Activated T-helper 9 cell treated with anti-CD3 and anti-CD28 coated beads, Interleukin-2, amount 50 U/mL, for 16 hours (primary cell): ENCODE measurements at places on chromosomes 2 and 18.

DNA sequence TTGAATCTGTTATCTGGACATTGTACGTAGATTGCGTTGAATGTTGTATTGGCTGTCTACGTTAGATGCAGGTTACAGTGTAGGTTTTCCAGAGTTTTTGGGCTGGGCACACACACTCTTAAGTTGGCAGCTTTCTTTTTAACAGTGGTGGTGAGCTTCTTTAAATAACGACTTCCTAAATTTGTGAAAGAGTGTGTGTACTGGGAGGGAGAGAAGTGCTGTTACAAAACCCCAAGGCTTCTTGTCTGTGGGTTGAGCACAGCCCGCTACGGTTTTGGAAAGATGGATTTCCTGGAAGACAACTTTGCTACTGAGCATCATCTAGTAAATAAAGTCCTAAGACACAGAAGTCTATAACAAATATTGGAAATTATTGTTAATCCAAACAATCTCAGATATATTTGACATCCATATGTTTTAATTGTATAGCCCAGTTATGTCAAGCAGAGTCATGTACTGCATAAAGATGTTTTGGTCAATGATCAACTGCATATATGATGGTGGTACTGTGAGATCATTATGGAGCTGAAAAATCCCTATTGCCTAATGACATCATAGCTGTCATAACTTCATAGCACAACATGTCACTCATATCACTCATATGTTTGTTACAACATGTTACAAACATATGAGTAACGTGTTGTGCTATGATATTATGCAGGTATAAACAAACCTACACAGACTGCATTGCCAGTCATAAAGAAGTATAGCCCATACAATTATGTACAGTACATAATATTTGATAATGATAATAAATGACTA is 7.9 kb upstream of the THUMPD2 start:
- no peak for DNase-seq

GRCh38 chr18:24885276-24885675 is 424.8 kb downstream of the HRH4 start:
- no peak for DNase-seq

- no peak for DNase-seq
Measured at GRCh38 chr18:44508474-44508873, 172.2 kb upstream of the SETBP1 start.

DNA sequence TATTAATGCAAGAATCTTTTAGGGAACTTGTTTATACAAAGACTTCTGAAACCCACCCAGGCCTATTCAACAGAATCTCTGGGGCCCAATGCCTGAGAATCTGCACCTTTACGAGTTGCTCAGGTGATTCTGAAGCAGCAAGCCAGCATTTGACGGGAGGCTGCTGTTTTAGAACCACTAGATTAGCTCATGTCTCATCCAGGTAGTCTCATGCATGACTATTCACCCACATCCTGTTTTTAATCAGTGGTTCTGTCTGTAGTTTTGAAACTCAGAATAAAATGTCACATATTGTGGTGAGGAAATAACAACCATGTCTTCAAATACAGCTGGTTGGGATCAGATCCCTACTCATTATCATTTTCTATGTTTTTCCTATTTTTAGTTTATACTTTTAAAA is 39.5 kb downstream of the CYTIP start:
- DNase-seq, result peak; percentile 42

- no peak for DNase-seq
Measured at GRCh38 chr2:240179186-240179815, 38.8 kb upstream of the OTOS start.

DNA sequence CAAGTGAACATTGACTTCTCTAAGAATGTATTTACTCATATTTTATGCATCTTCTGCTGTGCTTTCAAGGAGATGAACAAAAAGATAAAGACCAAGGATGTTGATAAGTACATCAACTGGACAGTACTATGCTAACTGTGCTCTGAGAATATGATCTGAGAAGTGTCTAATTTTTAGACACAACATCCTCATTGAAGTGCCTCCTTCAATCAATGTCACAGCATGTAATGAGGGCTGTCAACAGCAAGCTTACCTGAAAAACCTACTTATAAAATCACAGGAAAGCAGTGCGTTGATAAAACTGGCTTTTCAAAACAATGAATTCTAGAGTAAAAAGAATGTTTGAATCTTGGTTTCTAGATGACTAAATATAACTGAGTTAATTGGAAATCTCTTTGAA is 452.9 kb upstream of the DSEL start:
- DNase-seq, result no peak

DNA sequence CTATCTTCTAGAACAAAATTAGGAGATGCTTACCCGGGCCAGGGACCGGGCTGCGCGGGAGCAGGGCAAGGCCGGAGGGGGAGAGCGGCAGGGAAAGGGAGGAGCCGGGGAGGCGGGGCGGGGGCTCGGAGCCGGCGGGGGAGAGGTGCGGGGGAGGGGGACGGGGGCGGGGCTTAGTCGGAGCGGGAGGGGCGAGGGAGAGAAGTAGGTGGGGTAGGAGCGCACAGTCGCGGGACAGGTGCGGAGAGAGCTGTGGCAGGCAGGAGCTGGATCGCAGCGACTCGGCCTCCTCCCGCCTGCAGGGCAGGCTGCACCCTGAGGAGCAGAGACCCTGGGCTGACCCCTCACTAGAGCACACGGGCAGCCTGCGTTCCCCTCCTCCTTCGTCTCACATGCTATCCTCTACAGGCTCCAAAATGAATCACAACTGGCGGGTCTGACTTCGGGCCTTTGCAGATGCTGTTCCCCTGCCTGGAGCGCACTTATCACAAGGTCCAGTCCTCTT is 290.3 kb downstream of the CELF4 start:
- no peak for DNase-seq

DNA sequence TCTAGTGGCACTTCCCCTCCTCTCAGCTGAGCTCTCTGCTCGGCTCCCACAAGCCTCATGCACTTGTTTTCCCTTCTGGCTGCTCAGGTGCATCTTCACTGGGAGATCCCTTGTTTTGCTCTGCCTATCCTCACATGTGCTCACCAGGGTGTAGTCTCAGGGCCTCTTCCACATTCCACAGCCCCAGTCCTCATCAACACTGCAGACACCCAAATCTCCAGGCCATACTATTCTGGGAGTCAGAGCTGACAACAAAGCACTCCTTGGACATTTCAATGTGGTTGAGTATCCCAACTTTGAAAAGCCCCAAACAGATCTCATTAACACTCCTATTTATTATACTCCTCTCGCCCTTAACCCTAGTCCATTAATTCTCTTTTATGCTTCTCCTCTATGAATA is 71.3 kb downstream of the CCDC93 start:
- no peak for DNase-seq

GRCh38 chr2:200130762-200131166 is 175.4 kb downstream of the MAIP1 start:
- DNase-seq, result no peak

- DNase-seq, result peak; percentile 46
Measured at GRCh38 chr2:15177103-15177502, 384.0 kb downstream of the NBAS start.

- no peak for DNase-seq
Measured at GRCh38 chr2:214896274-214896673, 86.8 kb upstream of the BARD1 start.

DNA sequence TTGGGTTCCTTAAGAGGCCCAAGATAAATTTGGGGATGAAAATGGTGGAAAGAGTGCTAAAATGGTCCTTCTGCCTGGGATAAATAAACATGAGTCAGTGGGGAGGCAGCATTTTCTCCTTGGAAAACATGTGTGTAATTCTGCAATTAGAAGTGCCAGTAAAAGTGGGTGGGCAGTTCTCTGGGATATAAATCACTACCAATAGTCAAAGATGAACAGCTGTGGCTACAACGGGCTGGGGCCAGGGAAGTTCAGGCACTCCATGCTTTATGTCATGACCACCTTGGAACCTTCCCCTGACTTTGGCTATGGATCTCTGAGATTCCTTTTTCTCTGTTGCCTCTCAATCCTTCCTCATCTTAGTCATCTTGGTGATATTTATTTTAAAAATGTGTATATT is 56.5 kb upstream of the CYRIA start:
- no peak for DNase-seq

DNA sequence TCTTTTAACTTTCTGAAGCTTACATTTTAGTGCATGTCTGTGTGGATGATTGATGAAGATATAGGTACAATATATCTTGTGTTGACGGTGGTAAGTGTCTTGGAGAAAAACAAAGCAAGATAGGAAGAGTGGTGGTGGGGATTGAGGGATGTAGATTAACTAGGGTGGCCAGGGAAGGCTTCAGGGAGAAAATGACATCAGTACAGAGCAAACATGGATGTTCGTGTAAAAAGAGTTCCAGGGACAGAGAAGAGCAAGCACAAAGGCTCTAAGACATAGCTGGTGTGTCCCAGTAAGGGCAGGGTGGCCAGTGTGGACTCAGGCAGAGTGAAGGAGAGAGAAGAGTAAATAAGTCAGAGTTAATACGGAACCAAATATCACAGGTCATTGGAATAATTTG is 2.7 kb upstream of the CERS6 start:
- DNase-seq, result no peak

GRCh38 chr18:13987956-13988355 is 72.6 kb upstream of the MC2R start:
- no peak for DNase-seq

DNA sequence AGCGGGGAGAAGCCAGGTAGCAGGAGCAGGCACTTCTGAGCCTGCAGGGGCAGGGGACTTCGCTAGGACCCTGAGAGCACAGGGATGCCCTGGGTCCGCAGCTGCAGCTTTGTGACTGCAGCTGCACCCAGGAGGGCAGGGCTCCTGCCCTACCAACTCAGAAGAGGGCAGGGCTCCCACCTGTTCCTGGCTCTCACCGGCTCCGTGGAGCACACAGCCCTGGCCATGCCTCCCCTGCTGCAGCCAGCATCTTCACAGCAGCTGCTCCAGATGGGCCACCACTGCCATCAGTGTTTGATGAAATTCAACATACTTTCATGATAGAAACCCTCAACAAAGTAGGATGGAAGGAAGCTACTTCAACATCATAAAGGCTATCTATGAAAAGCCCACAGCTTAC is 92.7 kb downstream of the FAM210A start:
- DNase-seq, result no peak

- no peak for DNase-seq
Measured at GRCh38 chr2:84776011-84776410, 104.9 kb downstream of the TRABD2A start.

DNA sequence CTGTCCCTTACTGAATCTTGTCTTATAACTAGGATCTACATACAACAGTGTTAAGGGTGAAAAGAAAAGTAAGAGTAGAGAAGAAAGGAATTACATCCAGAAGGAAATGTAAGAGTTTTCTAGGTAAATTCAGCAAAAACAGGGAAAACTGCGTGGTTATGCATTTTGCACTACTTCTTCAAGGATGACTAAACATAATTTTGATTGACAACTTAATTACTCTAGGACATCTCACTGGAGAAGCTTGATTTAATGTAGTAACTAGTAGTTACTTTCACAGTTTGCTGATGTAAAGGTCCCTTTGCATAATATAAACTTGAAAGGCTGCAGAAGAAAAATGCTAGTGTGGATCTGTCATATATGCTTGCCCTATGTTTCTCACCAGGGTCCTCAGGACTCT is 213.4 kb upstream of the CYP26B1 start:
- DNase-seq, result no peak

GRCh38 chr18:45806226-45806625 is 19.2 kb upstream of the SIGLEC15 start:
- no peak for DNase-seq

GRCh38 chr2:237686659-237687136 is 59.3 kb downstream of the LRRFIP1 start:
- no peak for DNase-seq

DNA sequence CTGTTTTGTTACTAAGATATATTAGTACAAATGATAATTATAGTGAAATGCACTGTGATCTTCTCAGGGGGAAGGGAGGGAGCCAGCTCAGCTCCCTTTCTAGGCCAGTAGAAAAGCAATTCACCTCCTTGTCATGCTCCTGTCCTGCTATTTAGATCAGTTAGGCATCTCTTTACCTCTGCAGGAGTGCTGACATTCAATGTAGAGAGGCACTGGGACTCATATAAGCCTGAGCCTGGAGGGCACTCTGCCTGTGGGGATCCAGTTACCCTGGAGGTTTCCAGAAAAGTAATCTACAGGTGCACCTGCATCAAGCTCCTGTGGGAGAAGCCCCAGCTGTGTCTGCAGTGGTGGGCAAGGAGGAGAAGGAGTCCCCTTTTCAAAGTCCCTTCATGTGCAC is 277.0 kb downstream of the CPS1 start:
- no peak for DNase-seq

DNA sequence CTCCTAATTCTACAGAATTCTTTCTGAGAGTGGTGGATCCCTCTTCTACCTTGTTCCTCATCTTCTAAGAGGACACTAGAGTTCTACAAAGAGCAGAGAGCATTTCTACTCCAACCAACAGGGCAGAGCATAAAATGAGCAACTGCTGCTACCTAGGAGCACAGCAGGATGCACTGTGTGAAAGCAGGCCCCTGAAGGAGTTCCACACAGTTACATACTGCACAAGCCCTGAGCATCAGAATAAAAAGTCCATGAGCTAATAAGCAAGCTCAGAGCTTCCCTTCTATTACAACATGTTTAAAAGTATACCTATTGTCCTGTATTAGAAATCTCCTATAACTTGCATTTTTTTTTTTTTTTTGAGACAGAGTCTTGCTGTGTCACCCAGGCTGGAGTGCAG is 8.4 kb downstream of the FHL2 start:
- DNase-seq, result no peak

- no peak for DNase-seq
Measured at GRCh38 chr18:49142216-49142615, 191.5 kb upstream of the SMAD7 start.

- no peak for DNase-seq
Measured at GRCh38 chr2:37167636-37168180, 10.9 kb upstream of the EIF2AK2 start.

DNA sequence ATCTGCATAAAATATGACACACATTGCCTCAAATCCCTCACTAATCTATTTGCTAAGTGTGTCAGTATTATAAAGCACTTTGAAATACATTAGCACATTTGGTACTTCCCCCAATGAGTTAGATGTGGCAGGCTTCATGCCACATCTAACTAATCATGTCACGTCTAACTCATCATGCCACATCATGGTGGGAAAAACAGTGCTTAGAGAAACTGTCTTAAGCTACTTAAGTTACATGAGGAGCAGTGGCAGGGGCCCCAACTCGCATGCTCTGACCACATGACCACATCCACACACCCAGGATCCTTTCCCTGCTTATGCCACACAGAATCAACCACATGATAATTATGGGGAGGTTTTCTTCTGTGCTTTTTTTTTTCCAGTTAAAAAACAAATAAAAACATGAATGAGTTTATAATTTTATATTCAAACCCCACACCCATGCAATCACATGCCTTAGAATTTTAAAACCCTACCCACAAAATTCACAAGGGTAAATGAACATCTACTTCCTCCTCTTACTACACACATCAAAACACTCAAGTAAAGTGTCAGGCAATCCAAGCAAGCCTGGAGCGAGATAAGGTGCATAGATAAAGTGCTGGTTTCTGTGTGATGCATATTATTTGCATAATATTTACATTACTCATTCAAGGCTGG is 1.6 kb downstream of the ABCA12 start:
- DNase-seq, result no peak

- DNase-seq, result no peak
Measured at GRCh38 chr2:164933671-164934189, 21.6 kb downstream of the SLC38A11 start.

- no peak for DNase-seq
Measured at GRCh38 chr2:168667156-168667555, 135.3 kb upstream of the NOSTRIN start.

- DNase-seq, result no peak
Measured at GRCh38 chr18:5452943-5453443, 90.8 kb downstream of the EPB41L3 start.
